ENCODE measurements at places on chromosomes 12 and 14. TPM values are rescaled to one million over a fixed set of nuclear protein-coding genes. Genes with fewer than 3 reads are reported as not detected.
A peak's percentile ranks its signal among the peaks of the same experiment; 100 is the strongest.

GRCh38 chr14:54556535-54556934 is 10.4 kb upstream of the SAMD4A start:
- DNase-seq, result no peak

- DNase-seq, result no peak
Observed at GRCh38 chr12:66288121-66288520, 14.2 kb upstream of the HELB start.

GRCh38 chr12:96710127-96710745 is 196.8 kb upstream of the NEDD1 start:
- no peak for DNase-seq

GRCh38 chr12:31317471-31318395 is 8.2 kb downstream of the SINHCAF start:
- DNase-seq, result peak; percentile 76

DNA sequence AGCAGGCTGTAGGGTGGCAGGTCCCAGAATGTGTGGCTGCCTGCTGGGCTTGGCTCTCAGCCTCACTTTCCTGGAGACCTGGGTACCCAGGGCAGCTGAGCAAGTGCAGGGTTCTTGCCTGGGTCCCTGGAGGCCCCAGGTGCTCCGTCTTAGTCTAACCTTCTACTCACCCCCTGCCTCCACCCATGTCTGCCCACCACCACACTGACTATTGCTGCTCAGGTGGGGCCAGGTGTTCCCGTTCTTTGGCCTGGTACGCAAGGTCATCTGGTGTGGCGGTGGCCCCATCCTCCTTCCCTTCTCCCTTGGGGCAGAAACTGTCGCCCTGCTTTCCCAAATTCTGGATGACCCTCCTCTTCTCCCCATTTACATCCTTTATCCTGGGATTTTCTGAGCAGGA is 319.9 kb downstream of the TMEM121 start:
- DNase-seq, result no peak

- DNase-seq, result no peak
Observed at GRCh38 chr14:72714871-72715214, 179.1 kb downstream of the DPF3 start.

DNA sequence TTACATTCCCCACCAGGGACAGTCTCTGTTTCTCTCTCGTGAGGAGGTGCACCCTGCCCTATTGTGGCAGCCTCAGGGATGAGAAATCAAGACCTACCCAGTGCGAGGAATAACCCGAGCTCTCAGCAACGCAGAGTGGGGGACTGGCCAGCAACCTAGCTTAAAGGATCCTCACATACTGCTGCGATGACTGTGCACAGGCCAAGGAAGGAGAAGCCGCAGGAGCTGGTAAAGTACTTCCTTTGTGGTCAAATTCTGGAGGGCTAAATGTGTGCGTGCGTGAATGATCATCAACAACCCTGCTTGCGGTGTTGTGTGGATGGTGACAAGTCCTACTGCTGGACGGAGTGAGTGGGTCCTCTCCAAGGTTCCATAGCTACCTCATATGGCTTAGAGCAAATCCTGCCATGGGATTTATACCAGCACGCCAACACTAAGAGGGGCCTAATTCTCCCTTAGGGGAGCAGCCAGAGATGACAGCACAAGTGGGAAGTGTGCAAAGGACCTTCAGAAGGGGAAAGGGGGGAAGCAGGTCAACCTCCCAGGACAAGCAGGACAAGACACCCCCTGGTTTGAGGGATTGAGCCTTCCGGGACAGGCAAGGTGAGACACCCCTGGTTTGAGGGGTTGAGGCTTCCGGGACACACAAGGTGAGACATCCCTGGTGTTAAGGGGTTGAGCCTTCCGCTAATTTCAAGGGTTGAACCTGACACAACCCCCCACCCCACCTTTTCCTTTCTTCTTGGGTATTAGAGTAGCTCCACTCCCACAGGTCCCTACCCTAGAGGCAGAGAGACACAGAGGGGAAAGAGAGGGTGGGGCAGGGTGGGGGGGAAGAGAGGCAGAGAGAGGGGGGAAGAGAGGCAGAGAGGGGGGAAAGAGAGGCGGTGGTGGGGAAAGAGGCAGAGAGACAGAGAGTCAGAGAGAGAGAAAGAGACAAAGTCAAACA is 58.8 kb upstream of the AP4S1 start:
- DNase-seq, result no peak

IL23A gene
- not detected for polyA plus RNA-seq

TAS2R13 gene
- polyA plus RNA-seq, result 0.04 TPM
